Activated naive CD8-positive, alpha-beta T cell treated with anti-CD3 and anti-CD28 coated beads for 36 hours (primary cell): ENCODE measurements at places on chromosomes 13 and 19. TPM values are rescaled to one million over a fixed set of nuclear protein-coding genes. Genes with fewer than 3 reads are reported as not detected.

DNA sequence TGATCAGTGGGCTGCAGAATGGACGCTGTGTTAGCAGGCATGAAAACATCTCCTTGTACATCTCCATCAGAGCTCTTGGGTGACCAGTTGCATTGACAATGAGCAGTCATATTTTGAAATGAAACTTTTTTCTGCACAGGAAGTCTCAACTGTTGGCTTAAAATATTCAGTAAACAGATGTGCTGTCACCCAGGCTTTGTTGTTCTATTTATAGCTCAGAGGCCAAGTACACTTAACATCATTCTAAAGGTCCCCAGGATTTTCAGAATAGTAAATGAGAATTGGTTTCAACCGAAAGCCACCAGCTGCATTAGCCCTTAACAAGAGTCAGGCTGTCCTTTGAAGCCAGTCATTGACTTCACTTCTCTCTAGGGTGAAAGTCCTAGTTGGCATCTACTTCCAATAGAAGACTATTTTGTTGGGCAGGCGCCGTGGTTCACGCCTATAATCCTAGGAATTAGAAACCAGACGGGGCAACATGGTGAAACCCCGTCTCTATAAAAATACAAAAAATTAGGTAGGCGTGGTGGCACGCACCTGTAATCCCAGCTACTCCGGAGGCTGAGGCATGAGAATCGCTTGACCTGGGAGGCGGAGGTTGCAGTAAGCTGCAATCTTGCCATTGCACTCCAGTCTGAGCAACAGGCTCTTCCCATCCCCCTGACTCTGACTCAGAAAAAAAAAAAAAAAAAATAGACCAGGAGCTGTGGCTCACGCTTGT lies 7.9 kb upstream of the PDE4A start:
- no peak for DNase-seq

- no peak for DNase-seq
Observed at GRCh38 chr13:108924541-108924940, 295.1 kb downstream of the MYO16 start.

GRCh38 chr13:113405481-113406300 lies 41.8 kb upstream of the GRTP1 start:
- DNase-seq = no peak

DNA sequence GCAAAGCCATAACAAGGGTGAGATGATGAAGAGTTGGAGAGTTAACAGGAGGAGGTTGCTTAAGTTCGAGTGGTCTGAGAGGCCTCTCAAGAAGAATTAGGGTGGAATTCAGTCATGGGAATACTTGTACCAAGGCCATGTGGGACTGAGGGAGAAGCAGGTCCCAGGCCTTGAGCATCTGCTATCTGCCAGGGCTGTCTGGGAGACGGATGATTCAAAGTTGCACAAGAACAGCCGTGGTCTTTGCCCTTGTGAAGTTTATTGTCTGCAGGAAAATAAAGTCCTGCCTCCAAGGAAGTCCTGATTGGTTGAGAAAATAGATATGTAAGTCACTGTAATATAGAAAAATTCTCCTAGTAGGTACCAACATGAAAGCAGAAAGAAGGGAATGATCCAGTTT lies 178.8 kb upstream of the RFC3 start:
- no peak for DNase-seq

GRCh38 chr13:87129602-87130300 lies 541.4 kb upstream of the SLITRK5 start:
- no peak for DNase-seq

DNA sequence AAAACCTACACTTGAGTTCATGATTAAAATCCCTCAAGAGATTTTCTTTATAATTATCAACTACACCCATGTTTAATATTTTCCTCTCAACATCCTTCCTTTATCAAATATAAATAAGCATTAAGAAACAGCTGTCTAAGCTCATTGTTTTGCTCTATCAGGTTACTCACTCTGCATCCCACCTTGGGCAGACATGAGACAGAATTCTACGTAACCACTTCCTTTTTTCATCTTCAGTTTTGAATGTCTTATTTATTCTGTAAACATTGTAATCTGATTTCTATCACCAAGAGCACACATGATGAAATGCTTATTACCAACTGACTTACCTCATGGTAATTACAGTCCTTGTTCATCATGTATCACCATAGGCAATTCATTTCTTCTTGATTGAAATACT lies 1256.6 kb upstream of the ATXN8OS start:
- no peak for DNase-seq

DNA sequence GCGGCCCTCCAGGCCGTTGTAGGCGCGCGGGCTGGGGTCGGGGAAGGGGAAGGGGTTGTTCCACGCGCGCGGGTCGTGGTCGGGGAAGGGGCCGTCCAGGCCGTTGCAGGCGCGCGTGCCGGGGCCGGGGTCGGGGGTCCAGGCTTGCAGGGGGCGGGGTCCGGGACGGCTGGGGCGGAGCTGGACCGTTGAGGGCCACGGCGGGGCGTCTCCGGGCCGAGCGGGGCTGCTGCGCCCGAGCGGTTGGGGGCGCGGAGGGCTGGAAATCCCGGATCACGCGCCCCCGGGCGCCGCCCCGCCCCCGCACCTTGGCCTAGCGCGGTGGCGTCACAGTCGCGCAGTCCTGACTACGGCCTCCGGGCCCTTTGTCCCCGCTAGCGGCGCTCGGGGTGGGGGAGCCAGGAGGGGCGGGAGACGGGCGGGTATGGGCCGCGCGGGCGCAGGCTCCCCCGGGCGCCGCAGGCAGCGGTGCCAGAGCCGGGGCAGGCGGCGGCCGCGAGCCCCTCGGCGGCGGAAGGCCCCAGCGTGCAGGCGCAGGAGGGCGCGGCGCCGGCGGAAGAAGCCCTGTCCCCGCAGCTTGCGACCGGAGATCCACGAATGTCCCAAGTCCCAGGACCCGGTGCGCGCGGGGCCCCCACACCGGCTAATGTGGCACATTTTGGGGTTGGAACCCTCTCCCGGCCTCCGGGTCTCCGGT lies 665 bp downstream of the GPX4 start:
- peak; percentile 87 for DNase-seq

DNA sequence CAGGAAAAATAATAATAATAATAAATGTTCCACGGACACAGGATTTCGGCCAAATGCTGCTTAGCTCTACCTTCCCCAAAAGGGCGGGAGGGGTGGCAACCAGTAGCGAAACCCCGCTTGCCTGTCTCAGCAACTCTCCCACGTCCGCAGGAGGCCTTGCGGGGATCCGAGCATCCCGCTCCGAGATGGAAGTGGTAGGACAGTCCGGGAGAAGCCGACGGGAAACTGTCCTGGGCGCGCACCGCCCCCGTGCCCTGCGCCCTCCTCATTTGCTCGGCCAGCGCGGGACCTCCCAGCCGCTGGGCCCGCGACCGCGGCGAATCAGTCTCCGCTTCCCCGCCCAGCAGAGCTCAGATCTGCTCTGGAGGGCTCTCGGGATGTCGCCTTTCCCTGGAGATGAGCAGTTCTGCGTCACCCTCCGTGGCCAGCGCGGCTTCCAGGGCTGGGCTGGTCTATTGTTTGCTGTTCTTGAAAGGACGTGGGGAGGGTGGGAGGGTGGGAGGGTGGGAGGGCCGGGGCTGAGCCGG lies 48.9 kb upstream of the PABPC3 start:
- no peak for DNase-seq

GRCh38 chr19:57269515-57270250 lies 10.6 kb upstream of the ZNF460 start:
- no peak for DNase-seq

- DNase-seq = no peak
Observed at GRCh38 chr13:104949840-104950740, 1585.4 kb downstream of the EFNB2 start.

DNA sequence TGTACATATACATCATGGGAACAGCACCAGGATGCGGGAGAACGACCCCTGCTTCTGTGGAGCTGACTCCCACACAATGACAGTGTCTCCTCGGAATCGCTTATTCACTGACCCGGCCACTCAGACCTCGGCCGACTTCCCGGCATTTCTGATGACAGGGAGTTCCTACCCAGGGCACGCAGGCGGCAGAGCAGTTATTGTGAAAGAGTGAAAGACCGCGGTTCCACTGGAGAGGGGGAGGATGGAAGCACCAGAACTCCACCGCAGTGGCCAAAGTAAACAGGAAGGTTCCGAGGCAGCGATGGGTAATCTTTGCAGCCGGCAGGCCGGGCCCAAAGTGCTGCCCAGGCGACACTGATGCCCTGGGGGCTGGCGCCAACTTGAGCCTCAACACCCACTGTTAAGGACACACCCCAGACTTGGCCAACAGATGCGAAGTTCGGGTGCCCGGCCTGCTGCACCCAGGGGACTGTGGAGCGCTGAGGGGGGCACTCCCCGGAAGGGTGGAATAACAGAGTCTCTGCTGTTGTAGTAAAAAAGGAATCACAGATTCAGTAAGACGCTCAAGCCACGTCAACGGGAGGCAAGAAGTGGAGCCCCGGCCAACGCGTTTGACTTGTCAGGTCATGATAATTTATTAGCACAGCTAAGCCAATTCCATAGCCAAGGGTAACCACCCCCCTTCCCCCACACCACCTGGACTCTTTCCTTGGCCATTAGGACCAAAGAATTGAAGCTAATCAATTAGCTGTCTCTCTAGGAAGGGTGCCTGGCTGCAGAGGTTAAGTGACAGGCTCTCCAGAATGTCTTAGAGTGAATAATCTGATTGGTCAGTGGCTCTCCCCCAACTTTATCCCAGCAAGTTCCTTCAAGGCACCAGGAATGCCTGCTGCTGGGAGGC lies 5.8 kb downstream of the MLLT1 start:
- DNase-seq = no peak

GRCh38 chr13:46726347-46726746 lies 70.6 kb downstream of the ESD start:
- DNase-seq = no peak

- DNase-seq = no peak
Observed at GRCh38 chr19:39411081-39411831, 1.2 kb upstream of the PLEKHG2 start.

Gene NCAN
- total RNA-seq = not detected

Gene PBX4
- 9.6 TPM for total RNA-seq

Gene SLC25A30
- 21.7 TPM for total RNA-seq

Gene MTMR6
- 15.6 TPM for total RNA-seq

Gene F10
- total RNA-seq = not detected

Gene ISOC2
- 35.7 TPM for total RNA-seq

Gene KLK14
- total RNA-seq = 0.31 TPM
